ENCODE measurements at places on chromosomes 4 and X.

GRCh38 chrX:18026166-18026565 is 165.1 kb upstream of the RAI2 start:
- no peak for DNase-seq

DNA sequence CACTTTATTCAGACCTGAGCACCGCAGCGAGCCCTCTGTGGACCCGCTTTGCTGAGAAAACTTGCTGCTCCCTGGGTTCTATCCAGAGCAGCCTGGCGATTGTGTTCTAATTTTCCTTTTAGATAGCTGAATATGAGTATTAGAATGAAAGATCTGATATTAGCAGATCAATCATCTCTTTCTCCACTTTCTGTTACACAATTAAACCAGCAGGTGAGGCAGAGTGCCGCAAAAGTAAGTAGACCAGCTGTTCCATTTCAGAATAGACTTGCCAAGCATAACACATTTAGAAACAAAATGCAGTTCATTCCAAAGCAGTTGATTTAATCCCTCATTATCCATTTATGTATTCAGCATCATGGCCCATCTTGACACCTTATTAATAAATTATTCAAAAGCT is 58.6 kb downstream of the PALLD start:
- no peak for DNase-seq

DNA sequence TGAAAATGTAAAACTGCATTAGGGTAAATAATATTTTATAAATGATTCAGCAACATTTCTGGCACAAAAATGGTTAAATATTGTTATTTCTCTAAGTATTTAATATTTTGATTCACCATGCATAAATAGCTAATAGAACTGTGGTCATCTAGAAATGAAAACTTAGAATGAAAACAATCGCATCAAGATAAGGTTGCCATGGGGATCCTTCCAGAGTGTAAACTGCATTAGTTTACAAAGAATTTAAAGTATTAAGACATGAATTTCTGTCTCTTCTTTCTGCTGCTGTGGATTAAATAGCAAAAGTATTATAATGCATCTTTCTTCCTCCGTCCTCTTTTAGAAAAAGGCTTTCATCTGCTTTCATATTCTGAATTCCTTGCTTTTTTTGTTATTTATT is 1064.6 kb upstream of the SLIT2 start:
- no peak for DNase-seq

DNA sequence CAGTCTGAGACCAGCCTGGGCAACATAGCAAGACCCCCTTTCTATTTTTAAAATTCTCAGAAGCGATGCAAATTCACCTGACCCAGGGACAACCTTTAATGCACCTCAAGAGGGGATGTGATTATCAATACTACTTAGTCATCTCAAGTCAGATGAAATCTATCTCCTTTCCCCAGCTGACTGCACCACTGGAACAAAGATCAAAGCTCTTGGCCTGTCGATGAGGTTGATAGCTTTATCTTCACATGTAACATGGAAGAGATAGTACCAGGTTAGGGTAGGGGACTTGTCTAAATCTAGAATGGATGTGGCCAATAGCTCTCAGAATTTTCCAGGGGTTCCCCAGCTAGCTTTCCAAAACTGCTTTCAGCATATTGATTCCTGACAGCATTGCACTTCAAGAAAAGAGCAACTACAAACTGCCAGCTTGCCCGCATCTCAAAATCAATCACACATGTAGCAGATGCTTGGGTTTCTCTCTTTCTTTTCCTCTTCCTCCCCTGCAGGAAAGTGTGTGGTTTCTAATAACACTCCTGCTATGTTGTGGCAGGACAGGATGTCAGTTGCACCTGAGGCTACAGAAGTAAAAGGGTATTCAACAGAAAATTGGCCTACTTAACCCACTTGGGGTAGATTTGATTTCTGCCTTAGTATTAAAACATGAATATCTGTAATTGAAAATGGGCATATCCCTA is 12.2 kb upstream of the TMEM164 start:
- DNase-seq, result no peak

GRCh38 chrX:119467842-119468550 is at the start of gene SLC25A5:
TSS of gene SLC25A5 (plus strand) at chrX:119468444. CDS start at chrX:119468516, 72 bp downstream.
- peak; percentile 82 for DNase-seq

Data from LoVo (cell line).